NCI-H1092 (cell line): ENCODE measurements at places on chromosomes 5 and 9.

GRCh38 chr9:124291801-124292396, 34.1 kb downstream of the NEK6 start:
- no peak for DNase-seq

- DNase-seq: no peak
Observed at GRCh38 chr5:115267617-115268016, 4.9 kb upstream of the PGGT1B start.

GRCh38 chr5:75167345-75167744, 69.3 kb downstream of the ANKRD31 start:
- no peak for DNase-seq

DNA sequence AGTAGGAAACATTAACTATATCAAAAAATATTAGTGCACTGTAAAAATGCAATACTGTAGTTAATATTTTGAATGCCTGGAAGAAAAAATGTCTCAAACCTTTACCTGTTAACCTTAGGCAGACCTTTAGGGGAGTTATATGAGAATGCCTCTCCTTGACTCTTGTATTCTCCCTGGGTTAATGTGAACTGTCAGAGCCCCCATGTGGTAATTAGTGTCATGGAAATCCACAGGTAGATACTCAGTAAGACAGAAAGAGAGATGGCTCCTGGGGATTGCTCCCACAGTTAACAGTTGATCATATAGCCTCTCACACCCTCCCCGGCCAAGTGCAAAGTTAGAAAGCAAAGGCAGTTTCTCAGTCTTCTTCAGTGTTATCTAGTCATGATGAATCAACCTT, 742.8 kb downstream of the NR2F1-AS1 start:
- DNase-seq: no peak
